A673 (cell line): ENCODE measurements at places on chromosomes 1 and 21. TPM values are rescaled to one million over a fixed set of nuclear protein-coding genes. Genes with fewer than 3 reads are reported as not detected.

The MEF2D gene
- total RNA-seq, result 18.3 and 21.8 TPM in 2 replicates

The ALPL gene
- total RNA-seq, result 4.8 and 8.8 TPM in 2 replicates

DNA sequence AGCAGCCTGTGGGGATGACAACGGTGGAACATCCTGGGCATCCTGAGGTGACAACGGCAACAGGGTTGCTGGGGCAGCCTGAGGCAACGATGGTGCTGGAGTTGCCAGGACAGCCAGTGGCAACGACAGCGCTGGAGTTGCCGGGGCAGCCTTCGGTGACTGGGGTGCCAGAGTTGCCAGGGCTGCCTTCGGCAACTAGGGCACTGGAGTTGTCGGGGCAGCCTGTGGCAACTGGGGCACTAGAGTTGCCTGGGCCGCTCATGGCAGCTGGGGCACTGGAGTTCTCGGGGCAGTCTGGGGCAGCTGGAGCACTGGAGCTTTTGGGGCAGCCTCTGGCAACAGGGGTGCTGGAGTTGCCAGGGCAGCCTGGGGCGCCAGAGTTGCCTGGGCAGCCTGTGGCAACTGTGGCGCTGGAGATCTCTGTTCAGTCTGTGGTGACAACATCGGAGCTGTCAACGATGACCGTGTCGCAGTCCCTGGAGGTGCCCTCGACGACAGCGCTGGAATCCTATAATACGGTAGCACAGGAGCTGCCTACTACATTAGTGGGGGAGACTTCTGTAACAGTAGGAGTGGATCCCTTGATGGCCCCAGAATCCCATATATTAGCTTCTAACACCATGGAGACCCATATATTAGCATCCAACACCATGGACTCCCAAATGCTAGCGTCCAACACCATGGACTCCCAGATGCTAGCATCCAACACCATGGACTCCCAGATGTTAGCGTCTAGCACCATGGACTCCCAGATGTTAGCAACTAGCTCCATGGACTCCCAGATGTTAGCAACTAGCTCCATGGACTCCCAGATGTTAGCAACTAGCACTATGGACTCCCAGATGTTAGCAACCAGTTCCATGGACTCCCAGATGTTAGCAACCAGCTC is 8.2 kb downstream of the SON start:
- H3K27me3 ChIP-seq, result no peaks in the 10 kb centered on the region
- H3K4me3 ChIP-seq, result no peak overlapping the region
- no peak for DNase-seq

GRCh38 chr1:13546791-13547190 is 33.0 kb upstream of the LRRC38 start:
- no peak overlapping the region for H3K27ac ChIP-seq
- H3K27me3 ChIP-seq, result no peaks in the 10 kb centered on the region
- H3K36me3 ChIP-seq, result no peaks in the 10 kb centered on the region
- H3K4me3 ChIP-seq, result no peak overlapping the region
- no peaks in the 10 kb centered on the region for H3K4me1 ChIP-seq
